ENCODE measurements at places on chromosomes 2 and 18.

- H3K4me1 ChIP-seq, result no peaks in the 10 kb centered on the region
- H3K27ac ChIP-seq, result no peak overlapping the region
- no peaks in the 10 kb centered on the region for H3K36me3 ChIP-seq
Observed at GRCh38 chr2:118274841-118275510, 186.7 kb downstream of the INSIG2 start.

DNA sequence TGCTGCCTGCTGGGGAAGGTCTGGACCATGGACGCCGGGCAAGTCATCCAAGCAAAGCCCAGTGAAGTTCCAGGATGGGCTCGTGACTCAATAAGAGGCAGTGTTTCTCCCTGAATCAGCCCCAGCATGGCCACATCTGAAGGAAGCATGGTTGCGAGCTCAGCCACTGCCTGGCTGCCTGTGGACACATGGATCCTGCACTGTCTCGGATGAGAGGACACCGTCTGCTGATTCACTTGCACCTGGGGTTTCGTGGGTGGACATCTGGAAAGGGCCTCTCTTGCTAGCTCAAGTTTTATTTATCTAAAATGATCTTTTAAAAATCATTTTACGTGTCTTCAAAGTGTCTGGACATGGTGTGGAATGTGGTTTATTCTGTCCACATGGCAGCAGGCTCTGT lies 224.8 kb upstream of the FN1 start:
- H3K36me3 ChIP-seq, result no peaks in the 10 kb centered on the region
- H3K4me1 ChIP-seq, result no peaks in the 10 kb centered on the region
- no peak for DNase-seq
- no peaks in the 10 kb centered on the region for H3K27me3 ChIP-seq
- H3K4me3 ChIP-seq, result no peak overlapping the region

DNA sequence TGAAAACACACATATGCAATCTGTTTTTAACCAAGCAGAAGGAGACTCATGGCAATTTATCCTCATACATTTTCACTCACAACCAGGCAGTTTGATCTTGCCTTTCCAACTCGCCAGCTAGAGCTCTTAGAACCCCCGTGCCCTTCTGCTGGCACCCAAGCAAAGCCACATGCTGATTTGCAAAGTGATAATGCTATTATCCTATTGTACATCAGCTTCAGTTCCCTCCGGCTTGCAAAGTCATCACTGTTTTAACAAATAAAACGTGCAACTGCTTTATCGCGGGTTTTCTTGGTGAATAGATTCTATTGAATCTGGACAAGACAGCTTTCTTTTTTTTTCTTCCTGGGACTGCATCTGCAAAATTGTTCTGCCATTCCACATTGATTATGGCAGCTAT lies 314.6 kb downstream of the LNPK start:
- peaks cover 8% of the 10 kb centered on the region for H3K27me3 ChIP-seq
- H3K4me1 ChIP-seq, result no peaks in the 10 kb centered on the region
- no peak overlapping the region for H3K27ac ChIP-seq
- DNase-seq, result no peak
- H3K4me3 ChIP-seq, result no peak overlapping the region

DNA sequence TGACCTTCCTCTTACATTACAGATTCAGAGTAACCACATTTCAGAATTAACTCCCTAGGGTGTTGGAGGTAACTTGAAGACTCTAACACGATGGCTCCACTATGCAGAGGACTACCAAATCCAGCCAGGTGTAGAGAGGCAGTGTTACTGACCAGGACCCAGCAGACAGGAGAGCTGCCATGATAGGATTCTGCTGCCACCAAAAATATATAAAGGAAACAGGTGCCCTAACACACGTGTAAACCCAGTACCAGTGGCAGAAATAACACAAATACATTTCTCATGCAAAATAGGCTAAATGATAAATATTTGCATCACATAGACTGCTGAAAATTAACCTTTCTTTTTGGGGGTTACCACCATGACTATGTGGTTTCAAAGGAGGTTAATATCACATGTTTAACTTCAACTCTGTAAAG lies 7.0 kb downstream of the ZBTB14 start:
- no peaks in the 10 kb centered on the region for H3K27me3 ChIP-seq
- no peak for DNase-seq
- no peaks in the 10 kb centered on the region for H3K4me1 ChIP-seq
- peaks cover 15% of the 10 kb centered on the region for H3K36me3 ChIP-seq
- H3K27ac ChIP-seq, result no peak overlapping the region

- no peak overlapping the region for H3K27ac ChIP-seq
- peaks cover 7% of the 10 kb centered on the region for H3K27me3 ChIP-seq
- no peaks in the 10 kb centered on the region for H3K4me1 ChIP-seq
- no peak for DNase-seq
Observed at GRCh38 chr18:7164323-7165004, 46.9 kb upstream of the LAMA1 start.

- H3K27me3 ChIP-seq, result no peaks in the 10 kb centered on the region
- no peak overlapping the region for H3K4me3 ChIP-seq
- H3K36me3 ChIP-seq, result no peaks in the 10 kb centered on the region
Observed at GRCh38 chr18:61173554-61173953, 159.7 kb upstream of the CDH20 start.

DNA sequence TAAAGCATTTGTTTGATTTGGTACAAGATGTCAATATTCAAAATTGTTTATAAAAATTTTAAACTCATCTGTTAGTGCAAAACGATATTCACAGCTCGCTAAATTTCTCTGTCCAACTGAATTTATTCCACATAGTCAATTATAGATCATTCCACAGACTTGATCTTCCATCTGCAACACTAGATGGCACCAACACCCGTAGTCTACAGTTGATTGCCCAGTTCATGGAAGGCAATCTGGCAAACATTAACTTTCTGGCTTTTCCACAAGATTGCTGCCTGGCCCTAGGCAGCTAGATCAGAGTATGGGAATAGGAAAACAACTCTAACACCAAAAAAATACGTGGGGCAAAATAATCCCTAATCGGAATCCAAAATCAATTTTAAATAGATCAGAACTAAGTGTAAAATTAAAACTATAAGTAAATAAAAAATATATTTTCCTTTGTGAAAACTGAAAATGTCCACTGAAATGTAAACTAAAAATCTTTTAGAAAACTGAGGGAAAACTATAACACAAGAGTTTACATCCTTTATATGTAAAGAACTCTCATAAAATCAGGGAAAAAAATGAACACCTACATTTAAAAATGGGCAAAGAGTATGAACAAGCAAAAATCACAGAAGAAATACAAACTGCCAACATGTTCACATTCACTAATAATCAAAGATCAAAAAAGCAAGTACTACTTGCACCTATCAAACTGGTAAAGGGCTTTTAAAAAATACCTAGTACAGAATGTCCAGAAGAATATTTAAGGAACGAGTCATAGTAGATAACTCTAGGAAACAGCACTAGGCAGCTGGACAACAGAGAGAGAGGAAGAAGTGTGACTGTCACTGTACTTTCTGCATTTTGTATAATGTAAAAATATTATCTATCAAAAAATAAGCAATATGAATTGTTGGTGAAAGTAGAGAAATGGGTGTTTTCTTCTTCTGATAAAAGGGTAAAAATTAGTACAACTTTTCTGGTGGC lies 35.0 kb downstream of the RTN4 start:
- H3K27ac ChIP-seq, result no peak overlapping the region
- H3K4me1 ChIP-seq, result peaks cover 33% of the 10 kb centered on the region
- no peaks in the 10 kb centered on the region for H3K27me3 ChIP-seq
- no peaks in the 10 kb centered on the region for H3K36me3 ChIP-seq
- no peak overlapping the region for H3K4me3 ChIP-seq
- no peak for DNase-seq

GRCh38 chr18:62988471-62988870 lies 273.1 kb downstream of the PHLPP1 start:
- no peaks in the 10 kb centered on the region for H3K36me3 ChIP-seq
- DNase-seq, result no peak
- H3K4me3 ChIP-seq, result no peak overlapping the region
- H3K27me3 ChIP-seq, result no peaks in the 10 kb centered on the region

DNA sequence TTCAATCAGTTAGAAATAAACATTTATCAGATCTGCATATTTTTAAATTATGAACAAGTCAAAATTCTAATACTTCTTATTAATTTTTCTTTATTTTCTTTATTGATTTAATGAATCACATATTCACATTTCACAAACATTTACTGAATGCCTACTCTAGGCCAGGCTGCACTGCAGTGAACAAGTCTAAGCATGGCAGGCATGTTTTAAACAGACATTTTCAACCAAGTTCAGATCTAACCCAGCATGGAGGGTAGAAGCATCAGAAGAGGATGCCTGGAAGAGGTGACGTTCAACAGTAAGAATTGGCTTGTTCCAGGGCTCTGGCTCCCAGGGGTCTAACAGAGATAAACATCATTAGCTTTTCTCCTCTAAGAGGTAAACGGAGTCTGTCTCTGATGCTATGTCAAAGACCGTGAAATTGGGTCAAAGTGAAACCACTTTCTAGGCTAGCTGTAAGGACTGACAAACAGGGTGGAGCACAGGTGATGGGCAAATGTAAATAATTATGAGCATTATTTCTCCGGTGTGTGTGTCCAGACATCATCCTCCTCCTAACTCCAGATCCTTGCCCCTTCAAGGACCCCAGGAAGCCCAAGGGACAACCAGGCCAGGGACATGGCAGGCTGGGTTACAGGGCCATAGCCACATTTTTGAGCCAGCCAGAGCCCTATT lies 50.6 kb downstream of the UNC50 start:
- DNase-seq, result no peak
- H3K4me1 ChIP-seq, result no peaks in the 10 kb centered on the region
- H3K27ac ChIP-seq, result no peak overlapping the region
- no peaks in the 10 kb centered on the region for H3K27me3 ChIP-seq
- no peaks in the 10 kb centered on the region for H3K36me3 ChIP-seq

- peak overlapping the region; percentile 57 for H3K4me3 ChIP-seq
- no peaks in the 10 kb centered on the region for H3K4me1 ChIP-seq
- no peaks in the 10 kb centered on the region for H3K27me3 ChIP-seq
- H3K36me3 ChIP-seq, result no peaks in the 10 kb centered on the region
- H3K27ac ChIP-seq, result peak overlapping the region; percentile 68
Observed at GRCh38 chr18:22711192-22711685, 221.9 kb upstream of the RBBP8 start.

GRCh38 chr2:129763966-129764365 lies 215.5 kb upstream of the RAB6C start:
- no peak overlapping the region for H3K4me3 ChIP-seq
- no peaks in the 10 kb centered on the region for H3K27me3 ChIP-seq
- no peaks in the 10 kb centered on the region for H3K36me3 ChIP-seq
- peaks cover under 1% of the 10 kb centered on the region for H3K4me1 ChIP-seq

GRCh38 chr2:197285361-197285760 lies 25.2 kb downstream of the ANKRD44 start:
- no peaks in the 10 kb centered on the region for H3K36me3 ChIP-seq
- DNase-seq, result no peak
- no peak overlapping the region for H3K4me3 ChIP-seq
- H3K27me3 ChIP-seq, result no peaks in the 10 kb centered on the region
- H3K4me1 ChIP-seq, result no peaks in the 10 kb centered on the region
- H3K27ac ChIP-seq, result no peak overlapping the region

GRCh38 chr2:13109516-13109915 lies 392.8 kb downstream of the TRIB2 start:
- H3K27me3 ChIP-seq, result no peaks in the 10 kb centered on the region
- H3K4me1 ChIP-seq, result no peaks in the 10 kb centered on the region
- H3K36me3 ChIP-seq, result no peaks in the 10 kb centered on the region
- no peak overlapping the region for H3K27ac ChIP-seq

DNA sequence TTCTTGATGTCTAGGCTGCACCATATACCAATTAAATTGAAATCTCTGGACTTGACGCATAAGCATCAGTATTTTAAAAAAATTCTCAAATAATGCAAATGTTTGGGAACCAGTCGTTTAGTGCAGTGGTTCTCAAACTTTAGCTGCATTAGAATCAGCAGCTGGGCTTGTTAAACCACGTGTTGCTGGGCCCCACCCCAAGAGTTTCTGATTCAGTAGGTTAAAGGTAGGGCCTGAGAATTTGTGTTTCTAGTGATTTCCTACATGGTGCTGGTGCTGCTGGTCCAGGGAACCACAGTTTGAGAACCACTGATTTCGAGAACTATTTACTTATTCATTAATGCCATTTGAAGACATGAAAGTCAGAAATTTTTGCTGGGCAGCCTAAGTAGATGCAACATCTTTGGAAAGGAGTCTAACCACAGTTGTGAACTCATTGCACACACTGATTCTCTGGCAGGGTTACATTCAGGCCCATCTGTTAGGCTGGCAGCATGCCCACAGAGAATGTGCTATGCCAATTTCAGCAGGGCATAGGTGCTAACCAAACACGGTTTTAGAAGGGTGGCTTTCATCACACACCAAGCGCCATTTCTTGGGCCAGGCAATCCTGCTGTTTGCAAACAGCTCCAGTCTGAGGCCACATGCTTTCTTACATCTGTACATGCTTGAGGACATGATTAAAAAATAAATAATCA lies 26.4 kb upstream of the ATP5MC3 start:
- peak; percentile 57 for DNase-seq
- H3K4me1 ChIP-seq, result no peaks in the 10 kb centered on the region
- no peaks in the 10 kb centered on the region for H3K36me3 ChIP-seq

DNA sequence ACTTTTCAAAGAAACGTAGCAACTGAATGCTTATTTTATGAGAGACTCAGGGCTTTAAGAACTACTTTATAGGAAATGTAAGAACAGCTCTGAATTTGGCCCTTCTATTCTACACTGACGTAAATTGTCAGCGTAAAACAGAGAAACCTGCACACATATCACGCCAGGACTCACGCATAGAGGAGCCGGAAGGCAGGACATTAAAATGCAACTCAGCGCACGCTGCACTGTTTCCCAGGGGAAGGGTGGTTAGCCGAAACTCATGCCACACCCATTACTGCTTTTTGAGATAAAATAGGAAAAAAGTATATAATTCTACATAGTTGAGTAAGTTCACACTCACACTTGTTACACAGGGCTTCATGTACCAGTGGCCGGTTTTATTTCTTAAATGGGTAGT lies 7.4 kb downstream of the TUBB6 start:
- no peak for DNase-seq
- H3K36me3 ChIP-seq, result no peaks in the 10 kb centered on the region
- H3K27me3 ChIP-seq, result no peaks in the 10 kb centered on the region
- peak overlapping the region; percentile 47 for H3K27ac ChIP-seq

- no peak overlapping the region for H3K27ac ChIP-seq
- H3K36me3 ChIP-seq, result no peaks in the 10 kb centered on the region
- H3K4me3 ChIP-seq, result no peak overlapping the region
- DNase-seq, result no peak
Observed at GRCh38 chr2:236986524-236987330, 99.0 kb upstream of the COPS8 start.

GRCh38 chr2:176178038-176178756 lies 10.3 kb upstream of the HOXD1 start:
- H3K27me3 ChIP-seq, result peaks cover 99% of the 10 kb centered on the region
- peak overlapping the region; percentile 23 for H3K4me3 ChIP-seq
- H3K36me3 ChIP-seq, result no peaks in the 10 kb centered on the region
- peaks cover 16% of the 10 kb centered on the region for H3K4me1 ChIP-seq
- no peak for DNase-seq
- peak overlapping the region; percentile 21 for H3K27ac ChIP-seq

DNA sequence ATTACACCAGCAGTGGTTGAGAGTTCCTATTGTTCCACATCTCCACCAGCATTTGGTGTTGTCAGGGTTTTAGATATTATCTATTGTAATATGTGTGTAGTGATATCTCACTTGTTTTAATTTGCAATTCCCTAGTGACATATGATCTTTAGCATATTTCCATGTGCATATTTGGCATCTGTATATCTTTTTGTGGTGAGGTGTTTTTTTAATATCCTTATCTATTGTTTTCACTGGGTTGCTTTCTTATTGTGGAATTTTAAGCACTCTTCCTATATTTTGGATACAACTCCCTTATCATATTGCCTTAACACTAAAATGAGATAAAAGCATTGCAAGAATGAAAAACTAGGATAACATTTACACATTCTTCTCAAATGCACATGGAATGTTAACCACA lies 453.9 kb upstream of the FSIP2 start:
- H3K27ac ChIP-seq, result no peak overlapping the region
- no peaks in the 10 kb centered on the region for H3K27me3 ChIP-seq
- no peaks in the 10 kb centered on the region for H3K36me3 ChIP-seq
- DNase-seq, result no peak
- H3K4me3 ChIP-seq, result no peak overlapping the region
